SW 1271 (cell line): ENCODE measurements at places on chromosomes 5 and 9.

DNA sequence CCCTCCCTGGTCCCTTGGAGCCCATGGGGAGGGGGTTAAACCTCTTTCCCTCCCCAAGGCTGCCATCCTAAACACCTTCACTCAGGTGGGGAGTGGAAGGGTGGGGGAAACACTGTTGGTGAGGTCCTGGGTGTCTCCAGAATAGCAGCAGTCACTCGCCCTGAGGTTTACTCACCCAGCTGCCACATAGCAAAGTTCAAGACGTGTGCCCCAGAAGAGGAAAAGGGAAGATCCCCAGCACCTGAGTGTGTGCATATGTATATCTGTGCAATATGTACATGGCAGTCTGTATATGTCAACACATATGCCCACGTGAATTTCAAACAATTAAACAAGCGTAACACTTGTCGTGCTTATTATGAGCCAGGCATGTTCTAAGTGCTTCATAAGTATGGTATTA is 31.3 kb upstream of the SMU1 start:
- DNase-seq = no peak

DNA sequence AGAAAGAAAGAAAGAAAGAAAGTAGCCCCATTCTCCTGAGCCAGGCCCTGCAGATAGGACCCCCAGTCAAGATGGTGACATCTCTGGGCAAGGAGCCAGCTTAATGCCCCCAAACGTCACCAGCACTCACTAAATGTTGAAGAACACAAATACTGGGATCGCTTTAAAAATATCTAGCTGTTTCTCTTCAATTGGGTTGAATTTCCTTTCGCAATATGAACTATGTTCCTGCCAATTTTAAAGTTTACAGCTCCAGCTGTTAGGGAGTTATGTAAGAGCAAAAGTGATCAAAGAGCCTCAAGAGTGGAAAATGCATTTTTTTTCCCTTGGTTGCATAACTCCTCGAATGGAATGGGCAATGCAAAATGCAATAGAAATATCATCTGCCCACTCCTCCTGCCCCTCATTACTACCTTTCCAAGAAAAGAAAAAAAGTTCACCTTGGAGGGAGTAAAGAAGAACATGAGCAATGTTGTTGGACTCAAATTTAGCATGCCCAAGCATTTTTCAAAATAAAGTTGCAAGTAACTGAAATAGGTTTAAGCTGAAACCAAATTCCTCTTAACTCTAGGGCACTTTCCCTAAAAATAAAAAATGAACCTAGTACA is 244.2 kb upstream of the PIK3R1 start:
- no peak for DNase-seq

DNA sequence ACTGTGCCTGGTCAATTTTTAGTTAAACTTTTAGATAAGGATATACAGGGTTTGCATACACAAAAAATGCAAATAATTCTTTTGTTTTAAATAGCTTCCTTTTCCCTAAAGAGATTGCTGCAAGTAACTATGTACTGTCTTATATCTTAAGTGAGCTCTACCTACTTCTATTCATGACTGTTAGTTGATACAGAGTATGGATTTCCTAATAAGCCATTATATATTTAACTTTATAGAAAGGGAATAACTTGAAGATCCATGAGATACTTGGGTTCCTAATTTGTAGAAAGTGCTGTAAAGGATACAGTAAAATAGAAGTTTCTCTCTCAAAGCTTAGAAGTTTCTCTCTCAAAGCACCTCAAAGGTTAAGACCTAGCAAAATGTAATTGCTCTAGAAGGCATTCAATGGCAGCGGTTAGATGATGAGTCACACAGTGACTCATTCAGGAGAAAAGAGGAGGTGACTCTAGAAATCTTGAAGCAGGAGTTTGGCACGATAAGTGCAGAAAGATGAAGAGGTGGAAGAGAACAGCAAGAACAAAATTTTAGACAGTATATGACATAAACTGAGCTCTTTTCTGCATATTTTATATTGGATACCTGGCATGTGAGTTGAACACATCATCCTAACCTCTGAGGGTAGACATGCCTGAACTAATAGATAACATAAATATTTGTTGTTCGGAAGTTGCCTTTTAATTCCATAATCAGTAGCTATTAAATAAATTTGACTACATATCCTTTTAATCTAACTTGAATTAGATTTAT is 5.5 kb upstream of the DNAJC21 start:
- DNase-seq = peak; percentile 97

DNA sequence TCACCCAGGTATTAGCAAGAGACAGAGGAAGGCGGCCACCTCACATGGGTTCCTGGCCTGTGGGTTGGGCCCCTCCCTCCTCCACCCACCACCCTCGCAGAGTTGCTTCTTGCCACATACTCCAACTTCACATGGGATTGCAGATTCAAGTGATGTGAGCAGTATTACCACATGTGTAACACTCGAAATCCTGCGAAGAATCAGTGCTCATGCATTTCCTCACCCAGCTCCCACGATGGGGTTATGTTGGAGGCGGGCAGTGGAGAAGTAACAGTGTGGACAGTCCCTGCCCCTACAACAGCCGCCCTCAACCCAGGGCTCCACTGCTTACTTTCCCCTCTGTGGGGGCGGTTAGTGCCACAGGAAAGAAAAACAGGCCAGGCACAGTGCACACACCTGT is 3.9 kb upstream of the FBP1 start:
- no peak for DNase-seq

DNA sequence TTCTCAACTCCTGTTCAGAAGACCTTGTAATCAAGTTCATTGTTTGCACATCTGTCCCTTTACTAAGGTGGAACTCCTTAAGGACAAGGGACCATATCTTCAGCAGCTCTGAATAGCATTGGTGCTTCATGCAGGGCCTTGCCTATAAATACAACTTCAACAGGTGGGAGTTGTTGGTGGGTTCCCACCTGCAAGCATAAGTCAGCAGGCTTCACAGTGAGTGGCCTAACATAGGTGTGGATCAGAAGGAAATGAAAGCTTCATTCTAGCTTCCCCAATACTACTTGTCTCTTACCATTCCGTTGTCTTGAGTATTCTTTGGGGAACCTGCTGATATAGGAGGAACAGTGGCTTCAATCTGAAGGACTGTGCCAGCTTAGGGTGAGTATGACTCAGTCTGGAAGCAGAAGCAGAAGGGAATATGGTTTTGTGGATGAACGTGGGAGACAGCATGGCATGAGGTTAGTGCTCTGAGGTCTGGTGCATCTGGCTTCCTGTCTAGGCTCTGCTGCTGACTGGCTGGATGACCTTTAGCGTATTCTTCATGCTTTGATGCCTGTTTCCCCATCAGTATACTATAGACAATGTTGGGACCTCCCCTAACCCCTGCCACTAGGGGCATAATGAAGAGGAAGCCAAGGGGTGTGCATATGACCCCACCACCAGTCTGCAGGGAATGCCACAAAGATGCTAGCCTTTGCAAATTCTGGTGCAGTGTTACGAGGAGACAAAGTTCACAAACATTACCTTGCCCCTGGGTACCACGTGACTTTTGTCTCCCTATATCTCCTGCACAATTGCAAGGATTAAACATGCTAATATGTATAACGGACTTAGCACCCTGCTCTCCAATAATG is 192.3 kb downstream of the PALM2AKAP2 start:
- no peak for DNase-seq

- DNase-seq = no peak
These were observed 33.4 kb downstream of the FAM81B start for GRCh38 chr5:95424526-95424925.

GRCh38 chr5:128212191-128212806 is 128.7 kb downstream of the SLC12A2 start:
- no peak for DNase-seq

GRCh38 chr9:4689021-4689420 is 9.7 kb downstream of the CDC37L1 start:
- no peak for DNase-seq

GRCh38 chr9:104080983-104081382 is 13.1 kb upstream of the SMC2 start:
- no peak for DNase-seq

GRCh38 chr5:123921193-123921592 is 409.2 kb downstream of the CSNK1G3 start:
- no peak for DNase-seq

- no peak for DNase-seq
These were observed 55.2 kb downstream of the SLC28A3 start for GRCh38 chr9:84285381-84285780.

- DNase-seq = no peak
These were observed 421.9 kb downstream of the HCN1 start for GRCh38 chr5:45274241-45274640.

DNA sequence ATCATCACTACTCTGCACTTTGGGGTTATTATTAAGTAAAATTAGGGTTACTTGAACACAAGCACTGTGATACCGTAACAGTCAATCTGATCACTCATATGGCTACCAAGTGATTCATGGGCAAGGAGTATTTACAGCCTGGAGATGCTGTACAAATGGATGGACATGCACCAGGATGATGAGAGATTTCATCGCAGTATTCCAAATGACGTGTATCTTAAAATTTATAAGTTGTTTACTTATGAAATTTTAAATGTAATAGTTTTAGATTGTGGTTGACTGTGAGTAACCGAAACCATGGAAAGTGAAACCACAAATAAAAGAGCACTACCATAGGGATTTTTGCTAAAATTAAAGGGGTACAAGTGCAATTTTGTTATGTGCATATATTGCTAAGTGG is 462.2 kb upstream of the PTGER4 start:
- DNase-seq = no peak

- no peak for DNase-seq
These were observed 802.2 kb upstream of the WWC1 start for GRCh38 chr5:167489202-167489601.

GRCh38 chr9:28287455-28287854 is 714.2 kb upstream of the C9orf72 start:
- DNase-seq = no peak

GRCh38 chr5:132785365-132785764 is 8.3 kb upstream of the SEPTIN8 start:
- DNase-seq = no peak

- DNase-seq = no peak
These were observed 76.6 kb upstream of the PAM start for GRCh38 chr5:102678267-102679058.

- no peak for DNase-seq
These were observed 6.3 kb upstream of the CSNK1G3 start for GRCh38 chr5:123505633-123506032.

DNA sequence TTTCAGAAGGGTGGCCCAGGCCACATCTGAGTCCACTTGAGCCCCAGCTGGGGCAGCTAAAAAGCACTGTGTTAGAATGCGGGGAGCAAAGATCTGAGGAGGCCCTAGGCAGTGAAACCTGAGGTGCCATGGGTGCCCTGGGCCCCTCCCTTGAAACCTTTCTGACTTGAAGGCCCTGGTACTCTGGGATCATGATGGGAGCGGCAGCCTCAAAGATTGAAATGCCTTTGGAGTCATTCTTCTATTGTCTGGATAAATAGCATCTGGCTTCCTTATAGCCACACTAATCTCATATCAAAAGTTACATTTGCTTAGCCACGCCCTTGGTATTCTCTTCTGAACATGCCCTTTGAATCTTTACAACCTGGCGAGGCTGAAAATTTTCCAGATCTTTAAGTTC is 7.7 kb upstream of the SEMA5A start:
- no peak for DNase-seq

DNA sequence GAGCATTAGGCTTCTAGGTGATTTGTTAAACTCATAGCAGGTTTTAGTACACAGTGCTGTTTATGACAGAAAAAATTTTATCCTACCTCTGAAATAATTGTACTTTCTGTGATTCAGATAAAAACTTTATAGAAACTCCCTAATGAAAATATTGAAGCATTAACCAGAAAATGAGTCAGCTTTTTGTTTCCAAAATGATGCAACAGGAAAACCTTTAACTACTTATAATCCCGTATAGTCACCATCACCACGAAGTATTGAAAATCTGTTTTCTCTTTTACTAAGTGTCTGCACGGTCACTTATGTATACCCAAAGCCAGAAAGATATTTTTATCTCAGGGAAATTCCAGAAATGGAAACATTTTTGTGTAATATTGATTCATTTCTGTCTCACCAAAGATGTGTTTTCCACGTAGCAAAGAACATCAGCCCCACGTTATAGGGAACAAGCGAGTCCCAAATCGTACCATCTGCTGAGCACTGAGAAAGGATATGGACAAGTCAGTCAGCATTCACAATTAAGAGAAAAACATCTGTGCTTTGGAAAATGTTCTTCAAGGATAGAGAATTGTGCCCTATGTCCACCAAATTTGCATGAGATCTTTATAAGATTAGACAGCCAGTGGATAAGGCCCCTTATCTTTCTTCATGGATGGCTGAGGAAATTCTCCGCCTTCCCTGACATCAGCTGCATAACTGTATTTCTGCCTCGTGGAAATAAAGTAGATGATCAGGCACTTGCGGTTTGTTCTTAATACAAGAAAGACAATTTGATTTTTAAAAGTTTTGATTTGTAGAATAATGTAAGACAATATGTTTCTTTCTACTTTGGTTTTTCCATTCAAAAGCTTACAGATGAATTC is 41.9 kb downstream of the TNFAIP8 start:
- DNase-seq = no peak

- DNase-seq = no peak
These were observed 94.1 kb upstream of the CD180 start for GRCh38 chr5:67290655-67291054.

DNA sequence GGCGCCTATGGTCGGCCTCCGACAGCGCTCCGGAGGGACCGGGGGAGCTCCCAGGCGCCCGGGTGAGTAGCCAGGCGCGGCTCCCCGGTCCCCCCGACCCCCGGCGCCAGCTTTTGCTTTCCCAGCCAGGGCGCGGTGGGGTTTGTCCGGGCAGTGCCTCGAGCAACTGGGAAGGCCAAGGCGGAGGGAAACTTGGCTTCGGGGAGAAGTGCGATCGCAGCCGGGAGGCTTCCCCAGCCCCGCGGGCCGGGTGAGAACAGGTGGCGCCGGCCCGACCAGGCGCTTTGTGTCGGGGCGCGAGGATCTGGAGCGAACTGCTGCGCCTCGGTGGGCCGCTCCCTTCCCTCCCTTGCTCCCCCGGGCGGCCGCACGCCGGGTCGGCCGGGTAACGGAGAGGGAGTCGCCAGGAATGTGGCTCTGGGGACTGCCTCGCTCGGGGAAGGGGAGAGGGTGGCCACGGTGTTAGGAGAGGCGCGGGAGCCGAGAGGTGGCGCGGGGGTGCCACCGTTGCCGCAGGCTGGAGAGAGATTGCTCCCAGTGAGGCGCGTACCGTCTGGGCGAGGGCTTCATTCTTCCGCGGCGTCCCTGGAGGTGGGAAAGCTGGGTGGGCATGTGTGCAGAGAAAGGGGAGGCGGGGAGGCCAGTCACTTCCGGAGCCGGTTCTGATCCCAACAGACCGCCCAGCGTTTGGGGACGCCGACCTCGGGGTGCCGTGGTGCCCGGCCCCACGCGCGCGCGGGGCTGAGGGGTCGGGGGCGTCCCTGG is 561 bp downstream of the DAPK1 start:
- no peak for DNase-seq
